ENCODE measurements at places on chromosomes 1 and 21.

GRCh38 chr1:11641776-11642305, 12.4 kb downstream of the FBXO2 start:
- DNase-seq: no peak

GRCh38 chr1:109728870-109729269, 12.0 kb downstream of the GSTM3 start:
- no peak for DNase-seq

DNA sequence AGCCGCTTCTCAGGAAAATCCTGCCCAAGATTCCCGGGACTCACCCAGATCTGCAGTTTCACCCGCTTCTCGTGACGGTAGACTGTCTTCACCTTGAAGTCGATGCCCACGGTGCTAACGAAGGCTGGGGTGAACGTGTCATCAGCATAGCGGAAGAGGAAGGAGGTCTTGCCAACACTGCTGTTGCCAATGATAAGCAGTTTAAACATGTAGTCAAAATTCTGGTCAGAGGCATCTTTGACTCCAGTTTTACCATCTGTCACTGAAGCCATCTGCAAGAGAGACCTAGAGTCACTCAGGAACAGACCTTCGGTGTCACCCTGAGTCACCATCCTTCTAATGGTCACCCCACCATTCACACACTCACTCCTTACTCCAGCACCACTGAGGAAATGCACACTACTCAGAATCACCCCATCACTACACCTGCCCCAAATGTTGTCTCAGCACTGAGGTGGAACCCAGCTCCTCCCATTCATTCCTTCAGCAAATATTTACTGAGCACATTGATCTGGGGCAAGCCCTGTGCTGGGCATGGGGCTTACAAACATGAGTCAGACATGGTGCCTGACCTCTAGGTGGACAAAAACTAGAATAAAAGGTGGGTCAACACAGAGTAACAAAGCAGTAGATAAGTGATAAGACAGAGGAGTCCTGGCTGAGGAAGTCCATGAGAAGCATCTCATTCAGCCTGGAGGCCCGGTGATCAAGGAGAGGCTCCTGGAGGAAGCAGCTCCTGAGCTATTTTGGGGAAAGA, 13.5 kb downstream of the RAB3B start:
- no peak for DNase-seq

- no peak for DNase-seq
Measured at GRCh38 chr1:216779686-216780085, 56.5 kb upstream of the ESRRG start.

DNA sequence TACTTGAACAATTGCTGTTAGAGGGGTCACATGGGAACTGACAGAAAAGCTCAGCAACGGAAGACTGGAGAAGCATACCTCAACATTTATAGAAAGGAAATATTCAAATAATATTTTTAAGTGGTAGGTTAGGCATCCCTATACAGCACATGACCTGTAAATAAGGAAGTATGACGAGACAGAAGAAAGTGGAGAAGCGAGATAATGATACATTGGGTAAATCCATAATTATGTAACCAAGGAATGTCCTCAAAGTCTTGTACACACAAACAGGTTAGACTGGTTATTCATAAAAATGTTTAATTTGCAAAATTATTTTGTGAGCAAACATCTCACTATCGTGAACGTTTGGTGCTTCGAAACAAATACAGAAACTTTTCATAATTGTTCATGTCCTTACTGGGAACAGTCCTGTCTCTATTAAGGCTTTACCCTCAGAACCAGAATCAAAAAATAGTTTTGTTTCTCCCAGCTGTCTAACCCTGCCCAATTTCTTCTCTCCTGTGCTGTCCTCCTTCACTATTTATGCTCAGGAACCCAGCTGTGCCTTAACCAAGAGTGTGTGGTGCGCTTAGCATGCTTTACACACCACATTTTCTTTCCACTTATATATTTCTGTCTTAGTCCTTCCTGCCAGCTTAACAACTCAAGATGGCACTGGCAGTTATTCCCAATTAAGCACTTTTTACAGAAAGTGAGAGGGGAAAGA, 10.2 kb downstream of the KMO start:
- no peak for DNase-seq

All from CD4-positive, alpha-beta T cell treated with Interleukin-1 beta for 1 hour (primary cell).